ENCODE measurements at places on chromosomes 11 and 22.

DNA sequence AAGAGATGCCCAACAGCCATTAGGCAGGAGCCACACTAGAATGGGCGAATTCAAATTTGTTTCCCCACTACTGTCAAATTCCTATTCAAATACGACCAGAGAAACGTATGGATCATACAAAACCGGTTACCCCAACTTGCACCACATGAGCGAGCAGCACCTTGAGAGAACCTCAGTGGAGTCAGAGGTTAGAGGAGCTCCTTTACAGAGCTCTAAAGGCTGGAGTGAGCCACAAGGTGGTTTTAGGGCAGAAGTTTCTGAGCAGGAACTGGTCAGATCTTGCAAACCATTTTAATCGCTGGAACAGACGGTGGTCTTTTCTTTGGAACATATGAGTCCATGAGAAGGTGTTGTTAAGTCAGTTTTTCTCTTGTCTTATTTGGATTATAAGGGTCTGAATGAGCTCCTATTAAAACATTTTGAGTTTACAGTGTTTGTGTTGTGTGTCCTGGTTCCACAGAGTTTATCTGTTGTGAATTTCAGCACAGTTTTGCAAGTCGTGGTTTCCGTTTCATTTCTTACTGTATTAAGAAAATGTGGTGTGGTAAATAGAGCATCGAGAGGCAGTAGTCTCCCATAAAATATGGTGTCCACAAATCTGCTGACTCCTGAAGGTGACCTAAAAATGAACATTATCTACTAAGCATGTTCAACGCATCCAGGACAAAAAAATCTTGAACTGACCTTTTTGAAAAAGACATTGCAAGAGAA, 471.7 kb downstream of the NTM start:
- no peak for DNase-seq

- no peak for DNase-seq
Observed at GRCh38 chr11:35192347-35192746, 53.4 kb downstream of the CD44 start.

DNA sequence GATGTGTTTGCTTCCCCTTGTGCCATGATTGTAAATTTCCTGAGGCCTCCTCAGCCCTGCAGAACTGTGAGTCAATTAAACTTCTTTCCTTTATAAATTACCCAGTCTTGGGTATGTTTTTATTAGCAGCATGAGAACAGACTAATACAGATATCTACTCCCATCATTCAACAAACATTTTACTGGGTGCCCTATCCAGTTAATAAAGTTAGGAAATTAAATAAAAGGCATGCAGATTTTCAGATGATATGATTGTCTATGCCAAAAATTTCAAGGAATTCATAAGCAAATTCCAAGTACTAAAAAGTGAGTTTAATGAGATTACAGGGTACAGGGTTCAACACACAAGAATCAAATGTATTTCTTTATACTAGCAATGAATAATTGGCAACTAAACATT, 33.5 kb upstream of the LIN7C start:
- no peak for DNase-seq

- DNase-seq, result no peak
Observed at GRCh38 chr11:67641338-67642172, 2.0 kb upstream of the TBX10 start.

DNA sequence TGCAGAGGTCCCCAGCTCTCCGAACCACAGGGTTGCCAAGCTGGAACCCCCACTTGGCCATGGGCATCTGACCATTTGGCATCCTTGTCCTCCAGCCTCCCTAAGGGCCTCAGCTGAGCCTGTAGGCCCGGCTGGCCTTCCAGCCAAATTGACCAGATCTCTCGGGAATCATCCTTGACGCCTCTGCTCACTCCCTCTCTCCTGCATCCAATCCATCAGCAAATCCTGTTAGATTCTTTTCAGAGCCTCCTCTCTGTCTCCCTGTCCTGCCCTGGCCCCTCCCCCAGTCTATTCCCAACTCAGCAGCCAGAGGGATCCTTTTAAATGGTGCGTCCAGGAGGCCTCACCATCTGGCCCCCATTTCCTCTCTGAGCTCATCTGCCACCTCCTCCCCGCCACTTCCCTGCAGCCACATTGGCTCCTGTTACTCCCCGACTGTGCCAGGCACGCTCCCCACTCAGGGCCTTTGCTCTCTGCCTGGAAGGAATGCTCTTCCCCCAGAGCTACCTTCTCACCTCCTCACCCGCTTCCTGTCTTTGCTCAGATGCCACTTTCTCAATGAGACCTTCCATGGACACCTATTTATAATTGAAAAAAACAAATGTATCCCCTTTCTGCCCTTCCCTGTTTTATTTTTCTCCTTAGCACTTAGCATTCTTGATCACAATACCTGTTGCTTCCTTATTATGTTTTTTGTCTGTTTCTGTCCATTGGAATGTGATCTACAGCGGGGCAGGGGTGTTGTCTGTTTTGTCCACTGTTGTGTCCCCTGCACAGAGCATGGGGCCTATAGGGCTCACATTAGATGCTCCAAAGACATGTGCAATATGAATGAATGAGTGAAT, 78.1 kb downstream of the NFAM1 start:
- no peak for DNase-seq

DNA sequence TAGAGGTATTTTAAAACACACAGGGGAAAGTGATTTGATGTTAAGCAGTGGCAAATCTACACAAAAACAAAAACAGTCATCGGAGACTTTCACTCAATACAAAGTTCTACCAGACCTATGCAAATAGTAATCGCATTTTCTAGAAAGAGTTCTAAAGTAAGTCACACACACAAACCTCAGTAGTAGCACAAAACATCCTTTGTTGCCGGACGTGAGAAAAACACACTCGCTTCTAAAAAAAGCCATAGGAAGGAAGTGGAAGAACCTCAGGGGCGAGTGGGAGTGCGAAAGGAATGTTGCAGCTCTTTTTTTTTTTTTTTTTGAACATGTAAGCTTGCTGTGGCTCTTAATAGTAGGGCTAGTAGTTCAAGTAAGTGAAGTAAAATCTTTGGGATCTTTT, 88.9 kb downstream of the MAML2 start:
- no peak for DNase-seq

GRCh38 chr22:36373258-36373579, 14.5 kb downstream of the MYH9 start:
- DNase-seq, result peak; percentile 72

DNA sequence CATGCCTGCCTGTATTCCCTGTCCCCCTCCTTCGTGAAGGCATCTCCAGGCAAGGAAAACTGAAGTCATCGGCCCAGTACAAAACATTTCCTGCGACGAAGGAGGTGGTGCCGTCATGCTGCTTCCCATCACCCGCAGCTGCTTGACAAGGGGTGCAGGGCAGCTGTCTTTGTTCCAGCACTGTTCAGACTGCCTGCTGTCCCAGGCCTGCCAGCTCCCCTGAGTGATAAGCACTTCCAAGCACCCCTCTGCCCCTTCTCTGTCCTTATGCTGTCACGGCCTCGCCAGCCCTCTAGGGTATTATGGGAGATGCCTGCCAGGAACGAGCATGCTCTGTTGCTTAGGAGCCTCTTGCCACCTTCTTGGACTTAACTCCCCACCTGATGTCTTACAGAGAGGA, 37.1 kb upstream of the BSX start:
- no peak for DNase-seq

- DNase-seq, result no peak
Observed at GRCh38 chr22:26589367-26589844, 526 bp downstream of the TPST2 start.

DNA sequence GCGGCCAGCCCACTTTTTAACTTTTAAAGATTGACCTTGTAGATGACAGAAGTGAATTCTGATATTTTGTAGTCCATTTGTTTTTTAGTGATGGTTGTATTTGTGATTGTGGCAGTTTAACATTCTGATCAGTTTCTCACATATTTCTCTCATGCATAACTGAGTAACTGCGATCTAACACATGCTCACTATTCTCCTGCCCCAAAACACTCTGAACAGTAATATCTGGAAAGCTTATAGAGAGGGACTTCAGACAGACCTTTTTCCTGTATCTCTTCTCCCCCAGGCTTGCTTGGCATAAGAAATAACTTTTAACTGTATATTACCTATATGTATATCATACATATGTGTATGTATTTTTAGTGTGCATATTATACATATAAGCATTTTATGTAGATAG, 37.3 kb upstream of the MYO18B start:
- DNase-seq, result no peak

DNA sequence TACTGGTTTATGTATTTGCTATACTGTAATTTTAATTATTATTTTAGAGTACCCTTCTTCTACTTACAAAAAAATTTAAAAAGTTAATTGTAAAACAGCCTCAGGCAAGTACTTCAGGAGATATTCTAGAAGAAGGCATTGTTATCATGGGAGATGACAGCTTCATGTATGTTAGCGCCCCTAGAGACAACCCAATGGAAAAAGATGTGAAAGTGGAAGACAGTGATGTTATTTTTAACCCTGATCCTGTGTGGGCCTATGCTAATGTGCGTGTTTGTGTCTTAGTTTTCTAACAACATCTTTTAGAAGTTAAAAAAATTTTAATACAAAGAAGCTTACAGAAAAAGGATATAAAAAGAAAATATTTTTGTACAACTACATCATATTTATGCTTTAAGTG, 205.0 kb downstream of the FAM76B start:
- DNase-seq, result no peak

DNA sequence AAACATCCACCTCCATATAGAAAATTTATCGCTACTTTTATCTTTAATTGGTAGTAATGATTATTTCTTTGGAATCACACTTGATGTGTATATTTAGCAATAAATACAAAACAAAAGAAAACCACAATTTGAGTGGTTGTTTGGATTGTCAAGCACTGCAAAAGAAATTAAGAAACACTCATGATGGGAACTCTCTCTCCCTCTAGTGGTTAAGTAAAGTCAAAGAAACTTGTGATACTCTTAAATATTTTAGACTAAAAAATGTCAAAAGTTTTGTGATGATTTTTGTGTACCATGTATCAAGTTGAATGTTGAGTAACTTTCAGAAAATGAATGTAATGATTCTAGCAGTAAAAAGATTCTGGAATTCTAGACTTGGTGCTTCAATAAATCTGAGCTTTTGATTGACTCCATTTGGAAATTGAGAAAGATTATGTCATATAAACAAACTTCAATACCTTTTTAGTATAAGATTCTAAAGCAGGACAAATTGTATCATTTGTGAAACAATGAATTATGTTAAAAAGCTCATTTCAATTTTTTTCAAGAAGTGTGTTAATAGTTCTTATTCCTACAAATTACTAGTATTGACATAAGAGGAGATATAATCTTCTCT, 20.8 kb downstream of the MUC15 start:
- no peak for DNase-seq

DNA sequence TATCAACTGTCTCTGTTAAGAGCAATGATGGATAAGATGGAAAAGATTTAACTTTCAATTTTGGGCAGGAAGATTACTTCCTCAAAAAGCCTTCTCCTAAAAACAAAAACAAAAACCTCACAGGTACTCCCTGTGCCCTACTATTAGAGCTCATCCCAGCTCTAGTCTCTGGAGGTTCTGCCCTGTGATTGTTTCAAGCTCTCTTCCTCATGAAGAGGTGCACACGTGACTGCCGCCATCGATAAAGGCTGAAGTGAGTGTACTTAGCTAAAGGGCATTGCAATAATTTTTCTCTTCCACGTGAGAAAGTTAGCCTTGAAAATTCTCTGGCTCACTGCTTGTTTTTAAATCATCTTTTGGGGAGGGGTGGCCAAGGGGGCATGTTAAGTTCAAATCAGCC, 36.6 kb downstream of the MPPED2 start:
- DNase-seq, result no peak

GRCh38 chr22:24176630-24177029, 4.7 kb upstream of the SUSD2 start:
- DNase-seq, result no peak

DNA sequence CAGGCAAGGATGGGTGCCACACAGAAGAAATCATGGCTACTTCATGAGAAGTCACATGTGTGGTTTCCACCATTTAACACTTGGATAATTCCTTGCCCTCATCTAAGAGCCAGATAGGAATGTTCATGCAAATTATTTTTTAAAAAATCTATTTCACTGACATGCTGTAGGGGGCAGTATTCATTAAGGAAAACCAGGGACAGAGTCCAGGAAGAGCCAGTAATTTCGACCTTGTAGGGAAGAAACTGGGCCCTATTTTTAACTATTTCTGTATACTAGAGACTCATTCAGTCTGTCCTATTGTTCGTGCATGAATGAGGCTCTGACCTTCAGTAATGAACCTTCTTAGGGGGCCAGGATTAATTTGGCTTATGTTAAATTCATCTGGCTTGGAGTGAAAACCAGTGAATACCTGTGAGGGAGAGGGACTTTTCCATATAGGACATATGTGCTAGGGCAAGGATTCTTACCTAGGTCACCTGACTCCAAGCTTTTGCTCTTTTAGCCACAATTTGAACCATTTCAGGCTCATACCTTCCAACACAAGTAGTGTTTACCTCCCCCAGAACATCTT, 192.7 kb downstream of the NAV2 start:
- no peak for DNase-seq

DNA sequence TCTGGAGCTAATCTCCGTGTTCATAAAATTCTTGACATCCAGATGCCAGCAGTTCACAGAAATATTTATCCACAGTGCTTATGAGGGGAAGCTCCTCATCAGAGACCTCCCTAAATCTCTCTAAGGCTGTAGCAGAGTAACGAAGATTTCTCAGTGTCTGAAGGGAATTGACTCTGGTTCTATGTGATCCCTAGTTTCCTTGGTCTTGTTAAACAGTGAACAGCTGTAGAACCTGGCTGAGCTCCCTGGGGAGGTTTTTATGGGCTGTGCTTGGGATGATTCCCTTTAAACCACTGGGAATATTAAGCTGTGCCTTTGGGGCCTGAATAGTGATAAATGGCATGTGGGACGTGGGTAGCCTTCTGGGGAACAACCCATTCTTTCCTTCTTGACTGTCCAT, 43.7 kb upstream of the ARHGAP20 start:
- no peak for DNase-seq

DNA sequence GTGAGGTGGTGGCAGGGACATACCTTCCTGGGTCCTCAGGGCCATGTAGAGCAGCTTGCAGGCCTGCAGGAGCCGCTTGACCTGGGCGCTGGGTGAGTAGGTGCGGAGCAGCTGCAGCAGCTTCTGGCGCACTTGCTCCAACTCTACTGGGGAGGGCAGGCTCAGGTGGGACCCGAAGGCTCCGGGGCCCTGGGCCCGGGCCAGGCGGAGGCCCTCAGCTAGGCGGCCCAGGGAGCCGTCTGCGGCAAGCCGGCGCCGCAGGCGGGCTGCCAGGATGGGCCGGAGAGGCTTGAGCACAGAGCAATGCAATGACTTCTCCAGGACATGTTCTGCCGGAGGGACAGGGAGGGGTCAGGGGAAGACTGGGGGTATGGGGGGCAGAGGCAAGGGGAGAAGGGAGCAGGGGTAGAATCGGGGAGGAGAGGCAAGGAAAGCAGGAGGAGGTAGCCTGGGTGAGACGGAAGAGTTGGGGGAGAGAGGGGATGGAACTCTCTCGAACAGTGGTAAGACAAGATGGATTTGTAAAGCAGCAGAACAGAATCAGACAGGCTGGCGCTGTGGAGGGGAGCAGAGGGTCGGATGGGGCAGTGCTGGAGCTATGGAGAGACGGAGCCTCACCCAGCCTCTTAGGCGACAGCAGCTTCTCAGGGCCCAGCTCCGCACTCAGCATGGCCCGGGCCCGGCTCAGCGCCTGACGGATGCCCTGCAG, 2.2 kb downstream of the RIN1 start:
- no peak for DNase-seq
